ENCODE measurements at places on chromosomes 4 and X.

DNA sequence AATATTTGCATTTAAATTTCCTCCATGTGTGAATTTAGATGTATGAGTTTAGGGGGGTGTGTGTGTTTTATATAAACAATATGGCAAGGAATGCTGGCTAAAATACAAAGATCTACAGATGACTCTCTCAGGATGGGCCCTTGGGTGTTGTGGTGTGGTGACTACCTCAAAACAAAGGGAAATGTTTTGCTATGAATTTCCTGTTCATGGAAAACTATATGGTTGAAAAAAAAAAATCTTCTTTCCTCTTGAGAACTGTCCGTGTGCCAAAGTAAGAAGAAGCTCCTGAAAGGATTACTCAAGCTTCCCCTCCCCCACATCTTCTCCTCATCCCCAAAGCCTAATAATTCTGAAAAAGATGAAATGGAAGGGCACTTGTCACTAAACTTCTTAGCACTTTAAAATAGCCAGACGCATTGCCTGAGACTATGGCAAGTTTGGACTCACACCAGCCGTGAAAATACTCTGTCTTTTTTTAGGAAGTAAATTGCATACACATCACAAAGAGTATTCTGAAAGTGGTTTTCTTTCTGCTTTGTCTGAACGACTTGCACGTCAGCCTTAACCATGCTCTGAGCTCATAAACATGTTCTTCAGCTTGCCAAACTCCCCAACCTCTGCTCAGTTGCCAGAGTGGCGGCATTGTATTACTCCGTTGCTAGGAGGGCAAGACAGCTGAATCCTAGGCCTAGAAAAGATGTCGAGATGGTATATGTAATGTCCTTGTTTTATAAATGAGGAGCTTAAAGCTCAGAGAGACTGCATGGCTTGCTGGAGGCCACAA, 250.4 kb upstream of the JADE1 start:
- DNase-seq, result no peak

DNA sequence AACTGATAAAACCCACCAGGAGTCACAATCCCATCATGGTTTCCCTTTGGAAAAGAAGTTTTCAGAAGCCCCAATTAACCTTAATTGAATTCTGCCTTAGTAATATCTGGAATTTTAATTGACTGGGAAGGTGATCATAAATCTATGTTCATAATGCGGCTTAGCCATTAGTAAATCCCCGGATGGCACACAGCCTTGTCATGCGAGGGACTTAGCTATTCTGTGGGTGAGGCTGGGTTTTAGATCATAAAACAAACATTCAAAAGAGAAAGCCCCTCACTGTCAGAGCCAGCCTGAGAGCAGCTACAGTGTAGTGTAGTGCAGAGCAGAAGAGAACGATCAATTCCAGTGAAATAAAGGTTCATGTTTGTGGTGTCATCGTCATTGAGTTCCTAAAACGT, 124.0 kb upstream of the NOCT start:
- no peak for DNase-seq

- no peak for DNase-seq
Measured at GRCh38 chr4:118155516-118155915, 121.2 kb downstream of the NDST3 start.

DNA sequence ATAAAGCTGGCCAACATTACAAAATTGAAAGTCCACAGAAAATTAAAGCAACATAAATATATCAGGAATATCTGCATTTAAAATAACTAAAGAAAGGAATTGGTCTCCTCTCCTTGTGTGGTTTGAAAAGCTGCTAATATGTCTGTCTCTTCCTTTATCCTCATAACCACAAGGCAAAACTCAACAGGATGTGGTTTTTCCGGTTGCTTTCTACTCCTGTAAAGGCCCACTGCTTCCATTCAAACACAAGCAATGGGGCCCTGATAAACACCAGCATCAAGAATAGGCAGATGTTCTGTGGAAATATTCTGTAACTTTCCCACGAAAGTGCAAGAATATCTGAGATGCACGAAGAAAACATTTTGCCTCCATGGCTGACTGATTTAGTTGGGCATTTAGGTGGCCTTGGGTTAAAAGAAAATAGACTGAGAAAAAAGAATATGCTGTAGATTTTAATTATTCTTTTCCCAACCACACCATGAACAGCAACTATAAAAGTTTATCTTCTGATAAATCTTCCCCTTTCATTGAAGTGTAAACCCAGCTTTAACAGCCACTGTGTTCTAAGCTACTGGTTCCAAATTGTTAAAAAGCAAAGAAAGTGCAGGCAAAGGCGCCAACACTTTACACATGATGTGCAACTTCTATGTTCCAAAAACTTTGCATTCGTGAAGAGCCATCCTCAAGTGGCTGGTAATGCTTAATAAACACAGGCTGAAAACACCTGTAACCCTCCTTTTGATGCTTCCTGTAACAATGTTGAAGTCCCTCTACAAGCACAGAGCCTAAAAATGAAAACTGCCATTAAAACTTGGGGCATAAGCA, 50.5 kb upstream of the NDST3 start:
- no peak for DNase-seq

DNA sequence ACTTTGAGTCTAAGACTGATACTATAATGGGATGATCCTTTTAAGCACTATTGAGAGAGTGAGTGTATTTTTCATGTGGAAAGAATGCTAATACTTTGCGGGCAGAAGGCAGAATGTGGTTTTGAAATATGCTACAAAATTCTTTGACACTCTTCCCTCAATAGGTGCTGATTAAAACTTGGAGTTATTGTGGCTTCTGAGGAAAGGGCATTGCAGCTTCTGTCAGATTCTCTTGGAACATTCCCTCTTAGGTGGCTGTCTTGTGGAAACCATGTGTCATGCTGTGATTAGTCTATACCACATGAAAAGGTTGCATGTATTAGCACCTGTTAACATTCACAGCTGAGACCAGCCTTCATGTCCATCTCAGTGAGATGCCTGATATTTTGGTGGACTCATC, 547.0 kb downstream of the STIM2 start:
- no peak for DNase-seq

DNA sequence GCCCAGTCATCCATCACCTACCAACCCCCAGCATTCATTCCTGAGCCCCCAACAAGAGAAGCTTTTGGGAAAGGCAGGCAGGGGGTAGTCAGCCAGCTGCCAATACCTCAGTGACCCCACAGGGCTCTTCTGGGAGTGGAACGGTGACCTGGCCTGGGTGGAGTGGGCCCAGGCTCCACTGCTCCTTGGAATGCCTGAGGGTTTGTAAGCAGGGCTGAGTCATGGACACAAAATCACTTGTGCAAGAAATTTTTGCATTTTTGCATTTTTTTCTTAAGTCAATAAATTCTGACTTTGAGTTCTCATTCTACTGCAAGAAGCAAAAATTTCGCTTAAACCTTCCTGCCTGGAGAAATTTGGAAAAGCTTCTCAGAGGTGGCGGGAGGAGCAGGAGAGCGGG, 18.5 kb downstream of the SORCS2 start:
- no peak for DNase-seq

- no peak for DNase-seq
Measured at GRCh38 chrX:7889680-7890079, 37.5 kb downstream of the PNPLA4 start.

DNA sequence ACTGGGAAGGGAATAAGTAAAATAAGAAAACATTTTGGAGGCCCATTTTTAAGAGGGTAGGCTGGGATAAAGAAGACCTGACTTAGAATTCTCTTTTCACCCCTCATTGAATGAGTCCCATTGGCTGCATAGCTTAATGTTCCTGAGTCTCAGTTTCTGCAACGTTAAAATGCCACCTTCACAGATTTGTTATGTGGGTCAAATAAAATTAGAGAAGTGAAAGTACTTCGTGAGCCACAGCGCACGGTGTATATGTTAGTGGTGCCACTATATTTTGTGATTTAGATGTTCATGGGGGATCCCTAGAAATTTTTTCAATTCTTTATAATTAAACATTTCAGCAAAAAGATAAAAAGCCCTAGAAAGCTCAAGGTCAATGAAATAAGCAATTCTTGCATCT, 109.2 kb upstream of the HS3ST1 start:
- DNase-seq, result no peak

- DNase-seq, result no peak
Measured at GRCh38 chrX:153514259-153514658, 3.2 kb upstream of the ATP2B3 start.

DNA sequence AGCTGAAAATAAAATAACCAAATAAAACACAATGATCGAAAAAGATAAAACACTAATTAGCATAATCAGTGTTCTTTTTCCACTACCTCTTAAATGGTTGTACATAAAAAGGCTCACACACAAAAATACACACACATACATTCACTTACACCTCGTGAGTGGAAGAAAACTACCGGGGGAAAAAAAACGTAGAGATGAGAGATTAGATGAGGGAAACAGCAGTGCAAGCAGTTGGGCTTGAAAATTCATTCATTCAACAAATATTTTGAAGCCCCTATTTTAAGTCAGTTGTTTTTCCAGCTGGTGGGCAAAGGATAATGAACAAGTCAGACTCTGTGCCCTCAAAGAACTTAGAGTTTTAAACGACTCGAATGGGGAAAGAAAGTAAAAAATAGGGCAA, 1.0 kb downstream of the TBCK start:
- DNase-seq, result no peak

- no peak for DNase-seq
Measured at GRCh38 chr4:142169216-142169615, 532.8 kb downstream of the IL15 start.

- DNase-seq, result no peak
Measured at GRCh38 chrX:70176938-70177533, at the start of gene DGAT2L6. Gene DGAT2L6 (plus strand): TSS chrX:70177483. CDS start chrX:70177583, 100 bp downstream.

- no peak for DNase-seq
Measured at GRCh38 chrX:7346021-7346420, 198.1 kb upstream of the PUDP start.

DNA sequence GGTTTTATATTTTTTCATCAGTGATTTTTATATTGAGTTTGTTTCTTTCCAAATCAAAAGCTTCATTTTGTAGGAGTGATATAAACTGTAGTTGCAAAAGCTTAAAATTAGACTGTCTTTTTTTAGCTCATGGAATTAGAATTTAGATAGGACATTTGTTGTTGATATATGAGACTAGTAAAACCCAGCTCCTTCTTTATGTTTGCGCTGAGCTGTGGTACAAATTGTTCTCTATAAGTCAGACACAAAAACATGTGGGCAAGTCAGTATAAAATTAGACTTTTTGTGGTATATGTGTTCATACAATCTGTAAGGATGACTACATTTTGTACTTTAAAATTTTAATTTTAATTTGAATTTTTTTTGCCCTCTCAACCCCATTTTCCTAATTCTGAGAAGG, 18.3 kb downstream of the FHIP1A start:
- no peak for DNase-seq

GRCh38 chrX:11329021-11329420, 35.8 kb downstream of the AMELX start:
- DNase-seq, result no peak

- no peak for DNase-seq
Measured at GRCh38 chr4:170386511-170386910, 296.8 kb upstream of the AADAT start.

- DNase-seq, result no peak
Measured at GRCh38 chrX:7444967-7445366, 297.0 kb upstream of the PUDP start.

DNA sequence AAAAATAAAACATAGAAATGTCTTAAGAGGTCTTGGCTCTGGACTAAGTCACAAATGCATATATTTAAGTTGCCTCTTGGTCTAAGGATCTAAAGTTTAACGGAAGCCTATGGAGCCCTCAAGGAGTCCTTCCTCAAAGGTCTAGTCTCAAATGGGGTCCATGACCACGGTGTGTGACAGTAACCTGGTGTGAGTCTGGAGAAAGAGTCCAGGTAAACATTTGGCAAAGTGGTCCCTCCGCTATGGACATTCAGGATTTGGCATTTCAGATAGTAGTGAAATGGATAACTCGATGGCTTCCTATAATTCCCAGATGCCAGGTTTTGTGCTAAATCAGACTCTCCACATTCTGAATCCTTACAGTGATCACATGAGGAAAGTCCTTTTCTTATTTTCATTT, 44.2 kb downstream of the RHOH start:
- DNase-seq, result no peak

GRCh38 chr4:81783558-81783957, 311.9 kb upstream of the RASGEF1B start:
- DNase-seq, result no peak

DNA sequence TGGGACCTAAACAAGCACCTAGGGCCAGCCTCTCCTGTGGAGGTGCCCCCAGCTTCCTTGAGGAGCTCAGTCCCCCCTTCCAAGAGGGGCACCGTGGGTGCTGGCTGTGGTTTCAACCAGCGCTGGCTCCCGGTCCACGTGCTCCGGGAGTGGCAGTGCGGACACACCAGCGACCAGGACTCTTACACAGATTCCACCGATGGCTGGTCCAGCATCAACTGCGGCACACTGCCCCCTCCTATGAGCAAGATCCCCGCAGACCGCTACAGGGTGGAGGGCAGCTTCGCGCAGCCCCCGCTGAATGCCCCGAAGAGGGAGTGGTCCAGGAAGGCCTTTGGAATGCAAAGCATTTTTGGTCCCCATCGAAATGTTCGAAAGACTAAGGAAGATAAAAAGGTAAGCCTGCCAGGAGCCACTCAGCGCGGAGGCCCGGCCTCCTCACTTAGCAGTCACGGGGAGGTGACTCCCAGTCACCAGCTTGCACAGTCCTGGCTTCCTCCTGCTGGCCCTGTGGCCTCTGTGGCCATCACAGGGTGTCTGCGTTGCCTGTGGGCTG, 24.9 kb downstream of the RGS12 start:
- no peak for DNase-seq

DNA sequence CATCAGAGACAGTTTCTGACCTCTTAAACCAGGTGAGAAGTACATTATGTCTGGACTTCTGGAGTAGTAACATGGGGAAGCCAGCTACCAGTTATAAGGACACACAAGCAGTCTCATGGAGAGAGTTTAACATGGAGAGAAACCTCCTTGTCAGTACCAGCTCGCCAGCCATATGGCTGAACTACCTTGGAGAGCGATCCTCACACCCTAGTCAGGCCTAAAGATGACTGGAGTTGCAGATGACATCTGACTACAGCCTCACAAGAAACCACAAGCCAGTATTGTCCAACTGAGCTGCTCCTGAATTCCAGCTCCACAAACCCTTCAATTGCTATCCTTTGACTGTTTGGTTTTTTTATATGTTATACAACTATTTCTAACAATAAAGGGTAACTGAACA, 49.8 kb downstream of the PDHA2 start:
- no peak for DNase-seq
